Activated CD4-positive, CD25-positive, alpha-beta regulatory T cell treated with anti-CD3 and anti-CD28 coated beads, Interleukin-2, amount 50 U/mL, for 72 hours (primary cell): ENCODE measurements at places on chromosomes 3 and 15.

DNA sequence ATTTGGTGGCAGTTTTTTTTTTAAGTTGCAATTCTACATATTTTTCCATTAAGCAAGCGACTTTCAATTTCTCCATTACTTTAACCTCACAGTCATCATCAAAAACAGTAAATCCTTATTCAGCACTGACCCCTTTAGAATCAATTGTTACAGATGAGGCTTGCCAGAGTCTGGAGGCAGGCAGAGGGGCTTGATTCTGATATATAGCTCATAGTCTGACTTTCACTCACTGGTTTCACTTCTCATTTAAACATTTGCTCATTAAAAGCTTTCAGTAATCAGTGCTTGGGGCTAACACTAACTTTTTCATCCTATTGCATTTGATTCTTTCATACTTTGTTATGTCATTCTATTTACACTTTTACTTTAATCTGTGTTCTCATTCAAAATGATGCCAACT is 88.4 kb downstream of the PYDC2 start:
- DNase-seq = no peak

- no peak for DNase-seq
Observed at GRCh38 chr15:74317820-74318375, 49.5 kb downstream of the CYP11A1 start.

GRCh38 chr3:82002986-82003642 is 241.7 kb upstream of the GBE1 start:
- DNase-seq = no peak

DNA sequence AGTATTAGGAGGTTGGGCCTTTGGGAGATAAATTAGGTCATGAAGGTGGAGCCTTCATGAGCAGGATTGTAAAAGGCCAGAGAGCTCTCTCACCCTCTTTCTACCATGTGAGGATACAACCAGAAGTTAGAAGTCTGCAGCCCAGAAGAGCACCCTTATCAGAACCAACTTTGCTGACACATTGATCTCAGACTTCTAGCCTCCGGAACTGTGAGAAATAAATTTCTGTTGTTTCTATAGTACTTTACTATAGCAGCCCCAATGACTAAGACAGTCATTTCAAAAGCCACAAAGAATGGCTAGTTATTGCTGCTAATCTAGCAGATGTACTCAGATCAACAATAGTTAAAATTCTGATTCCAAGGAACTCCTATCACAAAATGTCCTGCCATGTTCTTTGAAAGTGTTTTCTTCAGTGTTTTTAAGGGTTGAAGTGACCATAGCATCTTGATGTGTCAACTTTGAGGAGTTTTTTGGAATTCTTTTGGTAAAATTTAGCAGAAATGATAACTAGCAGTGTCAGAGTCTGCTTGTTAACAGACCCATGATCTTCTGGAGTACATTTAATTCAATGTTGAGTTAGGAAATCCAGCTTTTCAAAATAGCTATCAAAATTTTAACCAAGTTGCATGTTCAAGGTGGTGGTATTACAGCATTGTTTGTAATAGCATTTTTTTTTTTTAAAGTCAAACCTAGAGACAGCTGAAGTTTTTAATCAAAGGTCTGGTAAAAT is 10.3 kb downstream of the DZIP3 start:
- no peak for DNase-seq

- DNase-seq = no peak
Observed at GRCh38 chr3:189325454-189325853, 153.7 kb downstream of the TPRG1 start.

- DNase-seq = no peak
Observed at GRCh38 chr15:72824112-72824511, 40.6 kb upstream of the ADPGK start.

- DNase-seq = no peak
Observed at GRCh38 chr3:171088964-171089754, 62.6 kb upstream of the SLC2A2 start.

DNA sequence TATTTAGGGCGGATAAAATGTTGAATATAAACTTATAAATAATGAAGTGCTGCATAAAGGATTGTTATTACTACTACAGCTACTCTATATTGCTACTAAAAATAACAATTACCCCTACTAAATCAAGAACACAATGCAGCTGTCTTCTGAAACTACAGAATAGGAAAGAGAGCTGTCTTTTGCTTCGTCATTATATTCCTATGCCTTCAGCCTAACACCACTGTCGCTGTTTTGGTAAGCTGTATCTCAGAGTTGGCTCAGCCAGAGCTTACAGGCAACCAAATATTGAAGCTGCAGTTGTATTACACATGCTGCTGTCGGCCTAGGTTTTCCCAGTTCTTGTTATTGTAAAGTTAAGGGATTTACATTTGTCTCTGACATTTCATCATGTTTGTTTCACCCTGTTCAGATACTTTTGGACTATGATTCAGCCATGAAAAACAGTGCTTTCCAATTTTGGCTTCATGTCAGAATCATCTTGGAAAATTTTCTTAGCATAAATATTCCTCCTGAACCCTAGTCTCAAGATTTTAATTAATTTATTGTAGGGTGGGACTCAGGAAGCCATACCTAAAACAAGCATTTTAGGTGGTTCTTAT is 31.3 kb upstream of the LPP start:
- DNase-seq = no peak

GRCh38 chr3:190009614-190010013 is 111.1 kb downstream of the P3H2 start:
- no peak for DNase-seq

GRCh38 chr15:36645106-36645505 is 65.7 kb downstream of the CDIN1 start:
- DNase-seq = no peak

DNA sequence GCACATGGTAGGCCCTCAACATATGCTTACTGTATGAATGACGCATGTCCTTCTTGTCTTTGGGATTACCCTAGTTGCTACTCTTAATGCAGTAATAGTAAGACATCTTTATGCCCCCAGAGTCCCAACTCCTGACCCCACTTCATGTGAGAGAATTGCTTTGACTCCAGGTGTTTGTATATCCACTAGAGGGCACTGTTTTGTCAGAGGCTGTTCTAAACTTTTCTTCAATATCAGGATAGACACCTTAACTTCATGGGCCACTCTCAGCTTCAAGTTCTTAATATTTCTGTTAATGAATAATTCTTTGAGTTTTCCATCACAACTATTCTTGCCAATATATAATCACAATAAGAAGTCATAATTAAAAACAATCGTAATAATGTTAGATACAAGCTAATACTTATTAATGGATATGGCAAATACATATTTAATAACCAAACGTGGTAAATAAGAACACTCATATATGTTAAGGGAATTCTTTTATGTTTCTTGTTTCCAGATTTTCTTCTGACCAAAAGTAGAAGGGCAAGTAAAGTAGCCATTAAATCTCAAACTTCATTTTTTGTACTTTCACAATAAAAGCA is 337.2 kb upstream of the DNAJC19 start:
- no peak for DNase-seq

GRCh38 chr15:55694652-55695150 is 48.3 kb downstream of the PRTG start:
- DNase-seq = no peak

- DNase-seq = no peak
Observed at GRCh38 chr3:86814321-86814720, 176.6 kb downstream of the VGLL3 start.

- no peak for DNase-seq
Observed at GRCh38 chr15:95016511-95017229, 785.3 kb downstream of the MCTP2 start.

DNA sequence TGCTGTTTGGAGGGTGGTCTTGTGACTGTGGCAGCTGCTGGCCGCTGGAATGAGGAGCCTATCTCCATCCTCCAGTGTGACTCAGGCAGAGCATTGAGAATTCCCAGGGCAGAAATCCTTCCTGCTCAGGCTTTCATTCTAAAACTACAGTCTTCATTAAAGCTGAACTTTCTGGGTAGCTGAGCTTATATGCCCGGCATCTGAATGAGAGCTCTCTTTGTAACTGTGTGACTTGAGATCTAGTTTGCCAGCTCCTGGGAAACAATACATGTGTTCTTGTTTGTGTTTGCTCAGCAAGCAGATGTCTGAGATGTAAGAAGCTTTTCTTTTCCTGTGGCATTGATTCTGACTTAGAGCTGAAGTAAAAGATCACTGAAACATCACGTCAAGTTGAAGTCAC is 22.4 kb downstream of the RLBP1 start:
- no peak for DNase-seq

DNA sequence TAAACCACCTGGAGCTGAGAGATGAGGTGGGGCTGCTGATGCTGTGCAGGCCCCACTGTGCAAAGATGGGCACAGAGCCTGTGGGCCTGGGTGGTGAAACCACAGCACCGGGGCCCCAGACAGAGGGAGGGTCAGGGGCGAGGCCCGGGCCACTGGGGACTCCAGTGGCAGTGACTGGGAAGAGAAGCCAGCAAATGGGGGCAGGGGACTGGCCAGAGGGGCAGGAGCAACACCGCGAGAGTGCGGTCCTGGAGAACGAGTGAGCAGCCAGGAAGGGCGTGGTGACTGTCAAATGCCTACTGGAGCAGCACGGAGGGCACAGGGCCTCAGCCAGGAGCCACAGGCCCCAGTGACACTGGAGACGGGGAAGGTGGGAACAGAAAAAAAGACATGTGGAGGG is 39.8 kb downstream of the HCN4 start:
- DNase-seq = no peak

DNA sequence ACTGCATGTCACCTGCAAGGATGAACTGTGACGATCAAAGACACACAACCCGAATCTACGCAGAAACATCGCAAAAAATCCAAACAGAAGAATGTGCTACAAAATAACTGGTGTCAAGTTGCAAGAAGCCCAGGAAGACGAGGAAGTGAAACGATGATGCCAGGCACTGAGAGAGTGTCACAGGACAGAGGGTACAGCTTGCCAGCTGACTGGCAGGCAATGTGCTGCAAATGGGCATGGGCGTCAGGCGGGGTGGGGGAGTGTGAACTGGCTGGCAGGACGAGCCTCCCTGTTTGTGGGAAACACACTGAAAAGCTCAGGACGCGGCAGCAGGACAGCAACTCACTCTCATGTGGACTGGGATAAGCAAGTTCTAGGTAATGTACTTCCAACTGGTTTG is 28.9 kb upstream of the OCA2 start:
- DNase-seq = no peak

DNA sequence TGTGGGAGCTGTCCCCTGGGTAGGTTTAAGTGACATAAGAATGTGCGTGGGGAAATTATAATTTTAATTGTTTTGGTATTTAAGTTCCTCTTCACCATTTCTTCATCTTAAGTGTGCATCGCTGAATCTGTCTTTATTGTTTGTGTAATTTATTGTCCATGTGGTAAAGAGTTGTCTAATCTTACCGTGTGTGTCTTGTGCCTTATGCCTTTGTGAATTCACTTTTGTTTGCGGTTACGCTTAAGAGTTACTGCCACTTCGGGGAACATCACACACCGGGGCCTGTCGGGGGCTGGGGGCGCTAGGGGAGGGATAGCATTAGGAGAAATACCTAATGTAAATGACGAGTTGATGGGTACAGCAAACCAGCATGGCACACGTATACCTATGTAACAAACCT is 767 bp downstream of the WDR48 start:
- DNase-seq = no peak

GRCh38 chr3:123344175-123344906 is 104.5 kb downstream of the ADCY5 start:
- DNase-seq = no peak

GRCh38 chr3:46537779-46538178 is 28.3 kb downstream of the LRRC2 start:
- DNase-seq = no peak

- DNase-seq = no peak
Observed at GRCh38 chr3:147318900-147319299, 87.4 kb downstream of the ZIC4 start.

DNA sequence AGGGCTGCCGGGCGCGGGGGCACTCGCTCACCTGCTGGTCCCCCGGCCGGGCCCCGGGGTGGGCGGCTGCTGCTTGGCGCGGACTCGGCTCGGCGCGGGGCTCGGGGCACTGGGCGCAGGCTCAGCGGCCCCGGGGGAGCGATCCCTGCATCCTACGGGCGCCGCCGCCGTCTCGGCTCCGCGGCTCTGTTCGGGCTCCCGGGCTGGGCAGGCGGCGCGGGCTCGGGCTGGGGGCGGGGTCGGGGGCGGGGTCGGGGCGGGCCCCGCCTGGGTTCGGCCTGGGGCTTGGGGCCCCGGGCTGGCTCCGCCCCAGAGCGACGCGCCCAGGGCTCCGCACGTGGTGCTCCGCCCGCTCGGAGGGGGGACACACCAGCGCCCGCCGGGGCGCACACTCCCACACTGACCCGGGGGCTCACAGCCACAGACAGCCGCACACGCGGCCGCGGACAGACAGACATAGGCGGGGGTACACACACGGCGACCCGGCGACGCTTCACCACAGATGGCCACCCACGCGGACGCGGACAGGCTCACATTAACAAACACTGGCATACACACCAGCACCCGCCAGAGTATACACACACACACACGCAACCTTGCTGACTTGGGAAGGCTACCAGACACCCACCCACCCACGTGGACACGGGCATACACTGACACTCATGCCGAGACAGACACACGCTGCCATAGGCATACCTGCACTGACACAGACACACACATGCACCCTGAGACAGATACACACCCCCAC is at the start of gene SCN5A:
SCN5A (minus strand) TSS at position 188 of the 748 bp plus-strand sequence. CDS start 16,380 bp downstream, outside the sequence.
- no peak for DNase-seq

DNA sequence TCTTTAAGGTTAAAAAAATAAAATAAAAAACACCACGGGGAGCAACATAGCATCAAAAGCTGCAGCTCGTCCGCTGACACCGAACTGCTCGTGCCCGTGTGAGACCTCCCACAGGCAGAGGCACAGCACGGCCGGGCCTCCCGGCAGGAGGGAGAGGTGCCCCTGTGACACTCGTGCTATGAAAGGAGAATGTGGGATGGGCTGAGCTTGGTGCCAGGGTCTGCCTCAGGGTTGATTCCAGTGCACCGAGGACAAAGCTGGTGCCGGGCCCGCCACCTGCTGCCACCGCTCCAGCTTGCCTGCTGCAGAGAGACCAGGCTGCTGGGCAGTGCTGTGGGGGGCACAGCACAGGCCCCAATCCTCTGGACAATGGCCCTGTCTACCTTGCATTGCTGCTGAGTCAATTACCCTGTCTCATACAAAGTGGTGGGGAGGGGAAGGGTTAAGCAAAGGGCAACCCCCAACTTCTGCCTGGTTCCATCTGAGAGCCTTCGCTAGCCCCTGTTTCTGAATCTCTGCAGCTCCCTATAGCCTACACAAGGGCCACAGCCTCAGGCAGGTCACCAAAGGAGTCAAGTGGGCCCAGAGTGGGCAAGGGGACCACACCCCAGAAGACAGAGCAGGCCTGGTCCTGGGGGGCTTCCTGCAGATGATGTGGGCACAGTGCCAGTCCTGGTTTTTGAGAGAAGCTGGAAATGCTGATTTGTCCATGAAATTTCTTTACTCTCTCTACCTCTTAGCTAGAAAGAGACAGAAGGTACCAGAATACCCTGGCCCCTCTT is 74.0 kb upstream of the SNRPA1 start:
- no peak for DNase-seq
